HT1080 (cell line): ENCODE measurements at places on chromosomes 2 and 18.

GRCh38 chr2:30257266-30258214 is 26.2 kb downstream of the LBH start:
- DNase-seq: no peak

- DNase-seq: no peak
These were observed 2.8 kb downstream of the DIPK1C start for GRCh38 chr18:74454279-74454751.

DNA sequence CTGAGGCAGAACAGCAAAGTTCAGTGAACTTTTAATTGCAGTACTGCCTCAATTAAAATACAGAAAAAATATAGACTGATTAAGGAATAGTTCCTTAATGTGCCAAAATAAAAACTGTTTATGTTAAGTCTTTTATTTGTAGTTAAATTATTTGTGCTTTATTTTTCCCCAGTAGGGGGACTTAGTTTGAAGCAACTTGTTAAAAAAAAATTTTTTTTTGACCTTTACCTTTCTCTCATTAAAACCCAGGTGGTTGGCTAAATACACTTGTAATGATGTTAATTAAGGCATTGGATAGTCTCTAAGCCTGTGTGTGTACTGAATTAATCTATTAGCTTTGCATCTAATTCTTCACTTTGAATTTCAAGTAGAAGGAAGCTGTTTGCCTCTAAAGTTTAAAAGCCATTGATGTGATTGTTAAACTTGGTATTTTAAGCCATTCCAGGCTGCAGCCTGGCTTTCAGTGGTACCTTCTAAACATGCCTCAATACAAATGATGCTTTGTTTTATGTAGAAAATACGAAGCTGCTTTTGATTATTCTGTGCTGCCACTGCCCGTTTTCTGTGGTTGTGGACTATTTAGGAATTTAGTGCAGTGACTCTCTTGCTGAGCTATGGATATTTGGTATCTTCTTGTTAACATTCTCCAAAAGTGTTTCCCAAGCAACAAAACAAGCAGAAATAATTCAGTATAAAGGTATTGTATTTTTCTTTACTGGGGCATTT is 102.9 kb downstream of the TANC1 start:
- no peak for DNase-seq

DNA sequence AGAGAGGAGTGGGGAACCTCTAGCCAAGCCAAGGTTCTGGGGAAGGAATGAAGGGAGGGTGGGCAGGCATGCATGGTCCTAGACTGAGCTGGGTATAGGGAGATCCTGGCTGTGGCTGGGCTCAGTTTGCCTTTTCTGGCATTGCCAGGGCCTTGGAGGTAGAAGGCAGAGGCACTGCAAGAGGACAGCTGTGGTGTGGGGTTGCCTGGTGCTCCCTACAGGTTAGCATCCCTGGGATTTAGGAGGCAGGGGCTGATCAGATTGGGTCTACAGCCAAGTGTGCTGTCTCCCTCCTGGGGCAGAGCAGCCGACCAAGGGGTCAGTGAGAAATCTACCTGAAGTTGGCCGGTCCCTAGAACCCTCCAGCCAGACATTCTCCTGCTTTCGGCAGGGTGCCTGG is 15.9 kb downstream of the ABCG8 start:
- no peak for DNase-seq

DNA sequence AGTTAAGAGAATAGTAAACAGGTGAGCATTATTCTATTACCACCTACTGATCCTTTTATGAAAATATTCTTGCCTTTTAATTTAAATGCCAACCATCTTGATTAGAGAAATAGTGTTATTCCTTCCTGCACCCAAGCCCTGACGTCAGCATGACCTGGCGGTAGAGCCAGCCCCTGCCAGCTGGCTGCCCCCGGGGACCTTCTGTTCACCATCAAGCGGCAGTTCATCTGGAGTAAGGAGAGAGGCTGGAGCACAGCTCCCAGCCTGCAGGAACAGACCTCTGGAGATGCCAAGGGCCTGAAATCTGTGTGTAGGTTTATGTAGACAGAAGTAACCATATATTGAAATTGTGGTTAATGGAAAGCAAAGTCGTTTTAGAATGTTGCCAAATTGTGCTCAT is 171.8 kb downstream of the GBX2 start:
- DNase-seq: no peak

DNA sequence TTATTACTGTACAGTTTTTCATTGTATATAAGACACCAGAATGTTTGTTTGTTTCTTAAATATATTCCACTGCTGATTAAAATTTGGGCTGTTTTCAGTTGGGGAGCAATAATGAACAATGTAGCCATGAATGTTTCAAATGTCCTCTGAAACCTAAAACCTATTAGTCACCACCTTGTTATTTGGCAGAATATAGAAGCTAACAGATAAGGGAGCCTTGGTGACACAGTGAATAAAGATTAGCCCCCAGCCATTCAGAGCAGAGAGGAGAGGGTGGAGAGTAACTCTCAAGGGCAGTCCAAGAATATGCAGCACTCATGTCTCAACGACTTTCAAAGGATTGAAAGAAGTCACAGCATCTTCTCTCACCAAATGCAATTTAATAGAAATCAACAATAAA is 43.1 kb upstream of the ATP8B1 start:
- DNase-seq: peak; percentile 82

DNA sequence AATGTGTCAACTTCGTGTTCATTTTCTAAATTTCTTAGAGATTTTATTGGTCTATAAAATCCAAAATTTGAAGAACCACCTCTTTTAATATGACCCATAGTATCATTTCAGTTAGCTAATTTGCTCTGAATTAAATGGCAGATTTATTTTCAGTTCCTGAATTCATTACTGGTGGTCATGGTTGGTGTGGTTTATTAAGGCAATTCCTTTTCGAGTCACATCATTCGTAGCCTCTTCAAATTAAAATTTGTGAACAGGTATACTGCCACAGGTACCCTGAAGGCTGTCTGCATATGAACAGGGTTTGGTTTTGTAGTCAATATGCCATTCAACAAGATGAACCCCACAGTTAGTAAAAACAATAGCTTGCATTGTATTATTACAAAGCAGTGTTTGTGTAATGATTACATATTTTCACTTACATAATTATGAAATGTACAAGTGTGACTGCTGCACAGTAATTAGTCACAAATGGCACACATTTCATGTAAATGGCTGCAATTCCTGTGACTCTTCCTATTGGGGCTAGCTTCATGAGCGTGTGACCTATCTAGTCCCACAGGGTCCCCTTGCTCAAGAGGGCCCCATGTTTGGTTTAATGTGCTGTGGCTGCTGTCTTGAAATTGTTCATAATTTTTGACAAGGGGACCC is 48.9 kb downstream of the CDC42EP3 start:
- DNase-seq: no peak

GRCh38 chr2:134260713-134261112 is 6.8 kb downstream of the MGAT5 start:
- DNase-seq: peak; percentile 36

GRCh38 chr2:1136067-1136466 is 185.4 kb downstream of the SNTG2 start:
- no peak for DNase-seq

- DNase-seq: no peak
These were observed 695.5 kb downstream of the LRRTM4 start for GRCh38 chr2:76826691-76827090.

- no peak for DNase-seq
These were observed 4.9 kb downstream of the DARS1 start for GRCh38 chr2:135980434-135981079.

GRCh38 chr2:8538931-8539621 is 142.8 kb upstream of the ID2 start:
- DNase-seq: no peak

DNA sequence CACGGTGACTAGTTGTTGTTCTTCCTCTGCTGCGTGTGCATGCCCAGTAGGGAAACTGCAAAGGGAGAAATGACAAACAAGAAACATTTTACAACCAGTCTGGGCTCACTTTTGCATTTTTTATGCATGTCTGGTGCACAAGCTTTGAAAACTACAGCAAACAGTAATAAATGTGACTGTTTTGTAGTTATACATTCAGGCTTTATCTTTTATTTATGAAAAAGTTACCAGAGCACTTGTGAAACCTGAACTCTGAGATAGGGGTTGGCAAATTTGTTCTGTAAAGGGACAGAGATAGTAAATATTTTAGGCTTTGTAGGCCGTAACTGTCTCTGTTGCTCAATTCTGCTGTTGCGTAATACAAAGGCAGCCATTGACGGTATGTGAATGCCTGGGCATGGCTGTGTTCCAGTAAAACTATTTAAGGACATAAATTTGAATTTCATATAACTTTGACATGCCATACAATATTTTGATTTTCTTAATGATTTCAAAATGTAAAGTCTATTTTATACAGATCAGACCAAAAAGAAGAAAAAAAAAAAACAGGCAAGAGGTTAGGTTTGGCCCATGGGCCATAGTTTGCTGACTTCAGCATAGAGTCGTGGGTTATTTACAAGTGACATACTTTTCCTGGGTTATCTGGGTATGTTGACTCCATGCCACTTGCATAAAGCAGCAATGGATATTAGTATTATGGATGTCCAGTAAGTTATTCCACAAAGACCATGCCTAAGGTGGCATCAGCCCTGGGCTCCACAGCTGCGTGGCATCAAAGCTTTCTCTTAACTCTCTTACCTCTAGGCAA is 53.6 kb upstream of the EML6 start:
- DNase-seq: no peak

GRCh38 chr2:45004562-45005191 is 4.6 kb downstream of the SIX2 start:
- DNase-seq: no peak

DNA sequence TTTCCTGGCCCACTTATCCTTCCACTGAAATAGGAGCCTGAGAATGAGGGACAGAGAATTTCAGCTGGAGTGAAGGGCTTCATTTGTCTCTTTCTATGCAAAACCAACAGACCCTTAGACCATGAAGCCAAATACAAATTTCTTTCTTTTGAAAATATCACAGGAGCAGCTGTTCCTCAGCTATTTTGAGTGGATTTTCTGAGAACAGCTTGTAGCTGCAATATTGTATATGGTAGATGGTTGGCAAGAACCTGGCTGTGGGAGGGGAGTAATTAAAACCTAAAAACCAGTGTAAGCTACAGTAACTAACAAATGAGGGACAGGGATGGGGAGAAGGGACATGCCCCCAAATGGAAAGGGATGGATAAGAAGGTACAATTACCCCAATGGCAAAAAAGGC is 350.3 kb upstream of the CDH20 start:
- no peak for DNase-seq
